ENCODE measurements at places on chromosomes 6 and 20. TPM values are rescaled to one million over a fixed set of nuclear protein-coding genes. Genes with fewer than 3 reads are reported as not detected.
A peak's percentile ranks its signal among the peaks of the same experiment; 100 is the strongest.

VGLL2 gene
- not detected for total RNA-seq

HSF2 gene
- 14.0 TPM for total RNA-seq

VNN1 gene
- 0.73 TPM for total RNA-seq

DNA sequence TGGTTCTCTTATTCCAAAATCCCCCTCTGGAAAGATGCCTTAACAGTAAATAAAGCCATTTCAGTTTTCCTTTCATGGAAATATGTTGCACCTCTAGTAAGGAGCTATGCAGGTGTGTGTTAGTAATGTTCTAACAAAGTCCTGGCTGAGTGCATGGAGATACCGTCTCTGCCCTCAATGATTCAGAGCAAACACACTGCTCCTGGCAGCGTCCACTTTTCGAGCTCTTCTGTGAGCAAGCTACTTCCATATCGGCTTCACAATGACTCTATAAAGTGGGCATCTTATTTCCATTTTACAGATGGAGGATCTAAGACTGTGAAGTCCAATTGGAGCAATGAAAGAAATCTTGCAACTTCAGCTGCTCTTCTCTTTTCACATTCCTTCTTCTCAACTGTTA is 3.1 kb downstream of the KLHL32 start:
- DNase-seq = no peak

- no peak for DNase-seq
Observed at GRCh38 chr6:159762681-159763293, 942 bp downstream of the ACAT2 start.

DNA sequence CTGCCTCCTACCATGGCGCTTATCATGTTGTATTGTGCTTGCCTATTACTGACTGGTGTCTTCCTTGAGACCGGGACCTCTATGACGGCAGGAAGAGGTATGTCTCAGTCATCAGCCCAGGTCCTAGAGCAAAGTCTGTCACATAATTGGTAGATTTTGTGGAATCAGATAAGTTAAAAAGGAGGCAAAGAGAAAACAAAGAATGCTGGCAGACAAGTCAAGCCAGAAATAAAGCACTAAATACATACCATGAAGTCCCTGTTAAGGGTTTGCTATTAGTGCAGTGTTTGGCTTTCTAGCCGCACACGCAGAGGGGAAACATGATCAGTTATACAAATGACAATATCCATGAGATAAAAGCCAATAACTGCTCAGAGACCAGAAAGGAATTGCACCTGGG is 6.0 kb downstream of the TOMM34 start:
- no peak for DNase-seq

GRCh38 chr6:128438393-128438792 is 82.0 kb downstream of the PTPRK start:
- peak; percentile 10 for DNase-seq

GRCh38 chr6:161917645-161918044 is 643.8 kb upstream of the AGPAT4 start:
- no peak for DNase-seq

Data from thyroid gland (tissue), 4 donors.